ENCODE measurements at places on chromosomes 11 and 22.
A peak's percentile ranks its signal among the peaks of the same experiment; 100 is the strongest.

DNA sequence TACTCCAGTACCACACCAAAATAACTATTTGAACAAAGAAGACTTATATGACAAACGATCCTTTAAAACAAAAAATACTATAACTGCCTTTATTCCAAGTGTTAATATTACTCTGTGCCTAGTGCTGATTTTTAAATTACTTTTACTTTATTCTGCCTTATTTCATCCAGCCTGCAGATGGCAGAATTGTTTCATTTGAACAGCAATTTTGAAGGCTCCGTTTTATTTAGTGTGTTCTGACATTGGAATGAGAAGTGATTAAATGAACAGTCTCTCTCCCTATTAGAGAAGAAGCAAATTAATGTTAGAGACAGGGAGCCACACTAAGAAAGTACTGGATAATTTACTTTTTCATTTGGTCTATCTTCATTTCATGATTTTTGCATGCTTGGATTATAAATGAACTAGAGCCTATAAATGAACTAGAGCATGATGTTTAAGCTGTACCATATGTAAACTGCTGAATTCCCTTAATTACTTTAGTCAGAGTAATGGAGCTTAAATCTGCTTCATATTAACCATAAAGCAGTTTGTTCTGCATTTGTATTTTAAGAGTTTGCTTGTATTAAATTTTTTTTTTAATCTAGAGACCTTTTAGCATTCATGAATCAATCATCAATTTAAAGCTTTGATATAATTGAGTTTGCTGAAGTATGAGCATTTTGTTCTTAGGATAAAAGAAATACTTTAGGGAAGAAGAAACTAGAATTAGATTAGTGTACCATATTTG, 9.8 kb downstream of the PDHX start:
- DNase-seq: peak; percentile 46

DNA sequence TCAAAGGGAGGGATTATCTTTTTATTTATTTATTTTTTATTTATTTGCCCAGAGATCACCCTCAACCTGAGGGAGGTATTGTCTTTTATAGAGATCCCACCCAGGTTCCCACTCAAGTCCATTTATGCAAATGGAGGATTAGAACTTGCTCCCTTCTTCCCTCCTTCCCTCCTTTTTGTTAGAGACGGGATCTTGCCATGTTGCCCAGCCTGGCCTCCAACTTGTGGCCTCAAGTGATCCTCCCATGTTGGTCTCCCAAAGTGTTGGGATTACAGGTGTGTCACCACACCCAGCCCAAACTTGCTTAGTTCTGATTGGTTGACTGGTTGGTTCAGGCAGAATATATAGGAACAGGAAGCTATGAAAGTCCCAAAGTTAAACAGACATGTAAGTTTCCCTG, 51.9 kb downstream of the HIPK3 start:
- DNase-seq: no peak

DNA sequence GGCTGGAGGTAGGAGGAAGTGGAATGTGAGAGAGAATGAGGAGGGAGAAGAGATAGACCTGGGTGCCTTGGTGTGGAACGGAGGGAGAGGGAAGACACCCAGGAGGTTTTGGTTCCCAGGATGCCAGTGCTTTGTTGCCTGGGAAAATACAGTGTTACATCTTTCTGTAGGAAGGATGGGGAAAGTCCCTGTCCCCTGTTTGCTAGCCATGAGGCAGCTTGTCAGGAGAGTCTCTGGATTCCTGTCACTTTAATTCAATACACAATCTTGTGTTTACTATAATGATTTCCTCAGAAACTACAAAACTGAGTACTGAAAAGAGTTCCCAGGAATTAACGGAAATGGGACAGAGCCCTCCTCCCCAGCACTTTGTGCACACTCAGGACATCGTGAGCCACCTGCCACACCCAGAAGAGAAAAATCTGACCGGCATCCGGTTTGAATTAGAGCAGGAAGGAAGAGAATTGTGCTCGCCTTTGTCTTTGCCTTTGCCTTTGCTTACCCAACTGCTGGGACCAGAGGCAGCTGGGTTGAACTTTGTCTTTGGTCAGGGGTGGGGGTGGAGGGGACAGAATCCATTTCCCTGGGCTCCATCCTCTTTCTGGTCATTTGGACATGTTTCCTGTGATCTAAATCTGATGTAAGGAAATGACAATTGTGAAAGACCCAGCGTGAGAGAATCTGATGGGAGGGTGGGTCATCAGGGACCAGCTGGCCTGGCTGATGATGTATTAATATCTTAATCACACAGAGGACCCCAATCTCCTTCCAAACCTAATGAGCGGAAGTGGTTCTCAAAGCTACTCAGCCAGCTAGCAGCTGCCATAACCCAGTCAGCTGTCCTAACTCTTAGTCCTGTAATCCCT, 1.3 kb upstream of the LIMK2 start:
- no peak for DNase-seq

DNA sequence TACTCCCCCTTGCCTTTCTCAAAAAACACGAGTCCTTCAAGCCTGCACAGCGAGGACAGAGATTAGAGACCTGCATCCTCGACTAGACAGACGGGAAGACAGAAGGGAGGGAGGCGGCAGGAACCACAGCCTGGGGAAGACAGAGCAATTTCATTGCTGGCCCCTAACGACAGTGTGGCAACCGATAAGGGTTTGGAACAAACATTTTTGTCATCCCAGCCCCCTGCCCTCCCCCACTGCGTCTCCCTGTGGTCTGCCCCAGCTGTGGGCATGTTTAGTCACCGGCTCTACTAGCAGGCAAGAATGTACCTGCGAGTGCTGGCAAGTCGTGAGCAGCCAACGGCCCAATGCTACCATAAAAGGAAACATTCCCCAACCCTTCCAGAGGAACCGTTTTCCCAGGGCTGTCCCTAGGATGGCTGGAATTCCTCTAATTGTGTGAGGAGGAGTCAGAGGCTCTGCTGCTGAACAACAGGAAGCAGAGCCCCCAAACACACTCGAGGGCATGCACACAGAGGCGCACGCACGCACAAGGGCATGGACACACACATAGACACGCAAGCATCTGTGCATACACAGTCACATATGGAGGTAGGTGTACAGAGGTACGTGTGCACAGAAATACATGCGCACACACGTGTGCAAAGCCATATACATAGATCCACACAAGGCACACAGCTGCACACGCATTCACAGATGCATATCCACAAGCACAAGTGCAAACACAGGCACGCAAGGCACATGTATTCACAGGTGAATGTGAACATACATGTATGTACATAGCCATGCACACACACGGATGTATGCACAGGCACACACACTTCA, 58.3 kb downstream of the MYH9 start:
- DNase-seq: no peak

DNA sequence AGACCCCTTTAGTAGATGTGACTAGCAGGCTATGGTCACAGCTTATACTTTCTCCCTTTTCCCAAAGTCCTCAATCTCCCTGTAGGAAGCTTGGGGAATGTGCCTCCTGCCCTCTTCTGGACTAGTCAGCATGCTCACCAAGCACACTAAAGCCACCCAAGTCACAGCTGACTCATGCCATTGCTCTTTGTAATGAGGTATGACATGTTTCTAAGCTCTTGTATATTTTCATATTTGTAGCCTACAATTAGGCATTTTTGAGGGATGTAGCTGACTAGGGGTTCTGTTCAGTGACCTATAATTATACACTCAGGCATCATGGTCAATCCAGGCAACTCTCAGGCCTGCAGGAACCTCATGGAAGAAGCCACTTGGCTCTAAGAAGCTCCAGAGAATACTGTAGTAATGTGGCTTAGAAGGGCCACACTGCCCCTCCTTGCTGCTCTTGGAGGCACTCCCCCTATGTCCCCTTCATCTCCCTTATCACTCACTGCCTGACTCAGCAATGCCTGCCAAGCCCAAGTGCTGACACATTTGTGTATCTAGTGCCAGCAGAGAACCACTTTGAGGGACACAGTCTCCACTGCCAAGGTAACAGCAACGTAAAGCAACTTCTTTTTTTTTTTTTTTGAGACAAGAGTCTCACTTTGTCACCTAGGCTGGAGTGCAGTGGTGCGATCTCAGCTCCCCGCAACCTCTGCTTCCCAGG, 86.2 kb downstream of the RPL27A start:
- no peak for DNase-seq

- peak; percentile 97 for DNase-seq
Measured at GRCh38 chr22:19522190-19522880, 1.9 kb downstream of the CLDN5 start.

DNA sequence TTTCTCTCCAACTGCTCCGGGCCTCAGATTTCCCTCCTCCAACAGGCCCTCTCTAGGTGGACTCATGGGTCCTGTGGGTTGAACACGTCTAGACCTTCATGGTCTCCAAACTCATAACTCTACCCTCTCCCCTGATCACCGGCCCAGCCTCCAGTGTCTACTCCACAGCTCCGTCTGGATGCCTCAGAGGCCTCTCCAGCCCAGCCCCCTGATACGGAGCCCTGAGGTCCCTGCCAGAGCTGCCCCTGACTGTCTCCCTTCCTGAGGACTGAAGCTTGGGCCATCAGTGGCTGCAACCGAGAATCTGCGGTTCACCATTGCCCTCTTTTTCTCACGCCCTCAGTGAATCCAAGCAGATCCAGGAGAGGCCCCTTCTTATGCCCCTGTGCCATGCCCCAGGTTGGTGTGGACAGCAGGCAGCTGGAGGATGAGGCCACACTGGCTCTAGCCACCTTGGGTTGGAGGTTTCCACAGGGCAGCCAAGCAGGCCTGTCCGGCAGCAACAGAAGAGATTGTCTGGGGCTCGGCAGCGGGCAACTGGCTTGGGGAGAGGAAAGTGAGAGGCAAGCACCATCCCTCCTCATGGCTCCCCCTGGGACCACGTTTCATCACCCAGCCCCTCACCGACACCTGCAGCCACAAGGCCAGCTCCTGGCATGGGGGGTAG, 104.6 kb upstream of the FGF3 start:
- no peak for DNase-seq

GRCh38 chr11:2443881-2444820, at the start of gene TRPM5:
Gene TRPM5 (minus strand): TSS chr11:2444514. CDS start chr11:2423036, 21,478 bp downstream.
- DNase-seq: peak; percentile 29

DNA sequence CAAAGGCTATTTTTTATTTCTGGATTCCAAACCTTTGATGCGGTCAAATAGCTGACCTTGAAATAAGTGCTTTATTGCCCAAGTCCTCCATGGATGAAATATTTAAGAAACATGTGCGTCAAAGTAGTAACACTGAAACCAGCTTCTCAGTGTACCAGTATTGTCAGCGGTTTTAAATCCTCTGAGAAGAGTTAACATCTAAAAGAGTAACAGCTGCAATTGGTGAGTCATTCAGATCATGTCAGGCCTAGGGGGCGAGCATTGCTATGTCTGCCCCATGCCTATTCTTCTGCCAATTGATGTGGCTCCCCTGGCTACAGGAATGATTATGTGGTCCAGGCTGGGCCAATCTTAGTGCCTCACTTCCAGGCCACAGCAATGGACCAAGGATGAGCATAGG, 263.3 kb upstream of the SORL1-AS1 start:
- DNase-seq: no peak

DNA sequence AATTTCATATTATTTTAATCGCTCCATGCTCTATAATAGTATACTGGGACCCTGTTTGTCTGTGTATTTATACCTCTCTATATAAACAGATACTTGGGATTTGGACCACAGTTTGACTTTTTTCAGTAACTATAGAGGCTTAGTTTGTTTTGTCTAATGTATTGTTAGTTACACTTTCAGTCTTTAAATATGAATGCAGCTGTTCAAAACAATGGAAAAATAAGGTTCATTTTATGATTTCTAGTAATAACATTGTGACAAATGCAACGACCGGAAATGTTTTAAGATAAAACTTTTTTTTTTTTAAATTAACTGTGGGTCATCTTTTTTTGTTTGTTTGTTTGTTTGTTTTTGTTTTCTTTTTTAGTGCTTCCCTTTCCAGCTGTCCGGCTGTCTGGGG, 133.5 kb downstream of the ARHGAP42 start:
- DNase-seq: no peak

DNA sequence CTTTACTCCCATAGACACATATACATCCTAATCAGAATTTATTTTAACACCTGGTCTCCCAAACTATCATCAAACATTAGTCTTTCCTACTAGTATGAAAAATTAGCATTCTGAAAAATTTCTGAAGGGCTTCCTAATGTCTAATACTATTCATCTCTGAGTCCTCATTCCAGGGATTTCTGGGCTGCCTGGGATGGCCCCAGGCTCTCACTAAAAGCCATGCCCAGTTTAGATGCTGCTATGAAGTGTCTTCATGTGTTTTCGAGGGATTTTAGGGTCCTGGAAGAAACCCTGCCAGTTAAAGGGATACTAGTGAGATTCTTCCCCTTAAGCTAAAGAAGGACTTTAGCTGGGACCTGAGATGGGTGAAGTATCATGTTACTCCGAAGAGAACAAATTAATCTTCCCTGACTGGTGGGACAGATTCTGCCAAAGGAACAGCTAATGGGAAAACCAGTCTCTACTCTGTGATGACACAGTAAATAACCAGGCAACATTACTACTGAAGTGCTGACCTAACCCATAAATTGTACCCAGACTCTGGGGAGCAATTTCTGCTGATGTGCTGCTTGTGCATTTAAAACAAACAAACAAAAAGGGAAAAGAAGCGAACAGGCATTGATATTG, 342.6 kb downstream of the SOX6 start:
- no peak for DNase-seq

- no peak for DNase-seq
Measured at GRCh38 chr11:121039971-121040613, 16.2 kb downstream of the TBCEL start.
